ENCODE measurements at places on chromosomes 4 and X.

GRCh38 chr4:8045909-8046308 is 106.2 kb upstream of the AFAP1 start:
- no peak for DNase-seq

DNA sequence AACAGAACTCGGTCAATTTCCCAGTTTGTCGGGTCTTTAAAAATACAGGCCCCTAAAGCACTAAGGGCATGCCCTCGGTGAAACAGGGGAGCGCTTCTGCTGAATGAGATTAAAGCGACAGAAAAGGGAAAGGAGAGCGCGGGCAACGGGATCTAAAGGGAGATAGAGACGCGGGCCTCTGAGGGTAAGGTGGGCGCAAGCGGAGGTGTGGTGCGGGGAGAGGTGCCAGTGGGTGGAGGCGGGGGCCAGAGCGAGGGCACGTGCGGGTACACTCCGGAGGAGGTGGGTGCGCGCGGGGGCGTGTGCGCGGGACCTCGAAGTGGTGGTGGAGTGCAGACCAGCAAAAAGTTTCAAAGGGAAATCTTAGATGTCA is 787 bp upstream of the TET2 start:
- DNase-seq, result peak; percentile 27

DNA sequence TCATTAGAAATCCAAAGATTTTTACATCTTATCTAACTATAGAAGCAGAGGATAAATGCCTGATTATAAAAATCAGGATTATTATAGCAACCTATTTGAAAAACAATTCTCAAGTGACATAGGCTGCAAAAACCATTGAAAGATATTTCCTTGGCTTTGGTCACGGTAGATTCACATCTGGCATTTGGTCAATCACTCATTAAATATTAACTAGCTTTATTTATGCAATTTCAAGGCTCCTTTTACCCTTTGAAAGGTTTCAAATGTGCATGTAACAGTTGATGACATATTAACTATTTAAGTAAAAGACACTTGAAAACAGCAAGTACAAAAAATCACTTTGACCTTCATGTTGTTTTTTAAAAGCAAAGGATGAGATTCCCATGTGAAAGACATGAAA is 98.1 kb downstream of the MMRN1 start:
- DNase-seq, result no peak

DNA sequence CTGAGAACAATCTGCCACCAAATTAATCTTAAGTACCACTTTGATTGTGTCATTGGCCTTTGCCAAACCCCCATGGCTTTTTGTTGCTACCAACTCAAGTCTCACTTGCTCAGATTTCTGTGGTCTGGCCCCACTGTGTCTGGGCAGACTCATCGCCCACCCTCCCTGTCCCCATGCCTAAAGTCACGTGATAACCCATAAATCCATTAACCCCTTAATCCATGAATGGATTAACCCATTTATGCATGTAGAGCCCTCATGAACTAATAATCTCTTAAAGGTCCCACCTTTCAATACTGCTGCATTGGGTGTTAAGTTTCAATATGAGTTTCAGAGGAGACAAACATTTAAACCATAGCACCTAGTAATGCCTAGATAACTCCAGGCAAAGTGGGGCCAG is 78.5 kb upstream of the BLTP1 start:
- DNase-seq, result no peak

DNA sequence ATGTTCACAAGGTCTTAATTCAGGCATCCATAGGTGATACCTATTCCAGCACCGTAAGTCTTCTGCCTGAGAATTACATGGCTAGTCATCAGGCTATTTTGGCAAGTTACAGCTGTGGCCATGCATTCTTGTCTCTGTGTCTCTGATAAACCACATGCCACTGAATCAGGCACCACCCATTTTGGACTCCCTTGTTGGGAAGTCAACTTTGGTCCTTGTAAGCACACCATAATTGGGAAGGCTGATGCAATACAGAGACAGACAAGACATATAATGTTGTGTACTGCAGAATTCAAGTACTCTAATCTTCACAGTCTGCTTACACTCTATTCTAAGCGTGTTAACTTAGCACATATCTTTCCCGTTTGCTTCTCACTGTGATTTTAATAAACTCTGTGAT is 483.7 kb upstream of the FTHL17 start:
- no peak for DNase-seq

GRCh38 chrX:34557733-34558132 is 99.4 kb downstream of the TMEM47 start:
- DNase-seq, result no peak

DNA sequence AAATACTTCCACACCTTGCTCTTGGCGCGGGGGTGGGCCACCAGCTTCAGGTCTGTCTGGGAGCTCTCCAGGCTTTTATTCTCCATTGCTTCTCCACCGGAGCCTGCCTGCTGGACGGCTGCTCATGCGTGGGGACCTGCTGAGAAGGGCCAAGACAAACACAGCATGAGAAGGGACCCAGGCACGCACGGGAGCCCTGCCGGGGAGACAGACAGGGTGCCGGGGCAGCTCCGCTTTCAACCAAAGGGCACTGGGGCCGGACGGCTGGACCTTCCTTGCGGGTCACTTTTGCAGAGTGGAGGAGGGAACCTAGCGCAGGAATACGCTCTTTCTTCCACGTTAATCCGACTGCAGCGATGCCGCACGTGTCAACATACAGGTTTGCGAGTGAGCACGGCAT is 10.1 kb downstream of the DHRSX start:
- DNase-seq, result no peak

GRCh38 chr4:26261405-26261804 is 59.4 kb upstream of the RBPJ start:
- DNase-seq, result no peak

GRCh38 chr4:79467246-79467932 is 59.4 kb upstream of the GK2 start:
- no peak for DNase-seq

- no peak for DNase-seq
These were observed 30.9 kb upstream of the PPA2 start for GRCh38 chr4:105504744-105505143.

DNA sequence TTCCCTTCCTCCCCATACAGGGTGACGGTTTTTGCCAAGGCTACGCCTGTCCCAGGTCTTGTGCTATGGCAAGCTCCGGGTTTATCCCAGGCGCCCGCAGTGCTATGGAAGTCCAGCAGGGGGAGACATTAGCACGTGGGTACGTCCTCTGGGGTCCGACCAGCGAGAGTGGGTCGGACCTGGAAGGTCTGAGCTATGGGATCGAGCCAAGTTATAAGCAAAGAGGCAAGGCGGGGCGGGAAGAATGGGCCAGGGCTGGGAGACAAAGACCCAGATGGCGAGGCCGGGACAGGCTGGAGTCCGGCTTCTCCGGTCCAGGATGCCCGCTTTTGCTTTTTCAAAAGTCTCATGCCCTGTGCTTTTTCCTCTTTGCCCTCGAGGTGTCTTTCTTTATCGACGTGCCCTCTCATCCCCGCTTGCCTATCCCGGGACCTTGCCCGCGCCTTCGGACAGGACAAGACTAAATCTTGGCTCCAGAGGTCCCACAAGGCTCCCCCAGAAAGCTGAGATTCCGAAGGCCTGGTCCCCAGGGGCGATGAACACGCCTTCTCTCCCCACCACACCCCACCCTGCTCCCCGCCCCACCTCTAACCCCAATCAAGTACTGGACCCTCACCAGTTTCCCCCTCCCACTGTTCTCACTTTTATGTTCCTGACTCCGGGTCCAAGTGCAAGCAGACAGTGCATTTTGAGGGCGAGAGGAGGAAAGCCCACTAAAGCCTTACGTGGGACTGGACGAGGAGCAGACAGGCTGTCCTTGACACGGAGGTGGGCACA is 785 bp upstream of the EFNB1 start:
- DNase-seq, result peak; percentile 81

GRCh38 chr4:5780831-5781480 is 70.0 kb downstream of the EVC start:
- DNase-seq, result no peak

DNA sequence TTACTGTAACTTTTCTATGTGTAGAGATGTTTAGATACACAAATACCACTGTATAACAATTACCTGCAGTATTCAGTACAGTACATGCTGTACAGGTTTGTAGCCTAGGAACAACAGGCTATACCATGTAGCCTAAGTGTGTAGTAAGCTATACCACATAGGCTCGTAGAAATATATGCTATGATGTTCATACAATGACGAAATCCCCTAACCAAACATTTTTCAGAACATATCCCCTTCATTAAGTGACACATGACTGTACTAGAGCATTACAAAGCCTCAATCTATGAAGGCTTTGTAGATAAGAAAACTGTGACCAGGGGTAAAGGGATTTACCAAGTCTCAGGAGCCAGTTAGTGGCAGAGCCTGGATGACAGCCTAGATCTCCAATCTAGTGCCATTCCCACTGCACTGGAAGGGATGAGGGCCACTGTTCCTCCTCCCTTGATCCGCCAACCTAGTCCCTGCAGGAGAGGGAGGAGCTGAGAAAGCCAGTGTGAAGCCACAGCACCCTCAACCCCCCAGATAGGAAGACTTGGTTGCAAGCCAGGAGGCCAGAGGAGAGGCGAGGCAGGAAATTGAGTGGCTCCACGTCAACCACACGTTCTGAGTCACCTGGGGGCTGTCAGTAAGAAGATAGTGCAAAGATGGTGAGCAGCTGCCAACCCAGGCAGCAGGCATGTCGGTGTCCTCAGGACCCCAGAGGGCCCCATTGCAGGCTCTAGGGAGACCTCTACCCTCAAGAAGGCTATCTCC is 227.7 kb downstream of the BCOR start:
- DNase-seq, result peak; percentile 45

- DNase-seq, result no peak
These were observed 67.1 kb upstream of the TAPT1 start for GRCh38 chr4:16293210-16293838.

- DNase-seq, result no peak
These were observed 133.1 kb upstream of the VCX start for GRCh38 chrX:7709845-7710244.

GRCh38 chr4:40731792-40732245 is 17.9 kb upstream of the NSUN7 start:
- DNase-seq, result no peak

- no peak for DNase-seq
These were observed 92.0 kb downstream of the TMEM144 start for GRCh38 chr4:158302076-158302866.

GRCh38 chr4:169418846-169419245 is 148.1 kb upstream of the SH3RF1 start:
- DNase-seq, result no peak

GRCh38 chrX:136210806-136211205 is 40.4 kb downstream of the MAP7D3 start:
- DNase-seq, result no peak

- no peak for DNase-seq
These were observed 203.3 kb downstream of the OR13H1 start for GRCh38 chrX:131747173-131747572.

DNA sequence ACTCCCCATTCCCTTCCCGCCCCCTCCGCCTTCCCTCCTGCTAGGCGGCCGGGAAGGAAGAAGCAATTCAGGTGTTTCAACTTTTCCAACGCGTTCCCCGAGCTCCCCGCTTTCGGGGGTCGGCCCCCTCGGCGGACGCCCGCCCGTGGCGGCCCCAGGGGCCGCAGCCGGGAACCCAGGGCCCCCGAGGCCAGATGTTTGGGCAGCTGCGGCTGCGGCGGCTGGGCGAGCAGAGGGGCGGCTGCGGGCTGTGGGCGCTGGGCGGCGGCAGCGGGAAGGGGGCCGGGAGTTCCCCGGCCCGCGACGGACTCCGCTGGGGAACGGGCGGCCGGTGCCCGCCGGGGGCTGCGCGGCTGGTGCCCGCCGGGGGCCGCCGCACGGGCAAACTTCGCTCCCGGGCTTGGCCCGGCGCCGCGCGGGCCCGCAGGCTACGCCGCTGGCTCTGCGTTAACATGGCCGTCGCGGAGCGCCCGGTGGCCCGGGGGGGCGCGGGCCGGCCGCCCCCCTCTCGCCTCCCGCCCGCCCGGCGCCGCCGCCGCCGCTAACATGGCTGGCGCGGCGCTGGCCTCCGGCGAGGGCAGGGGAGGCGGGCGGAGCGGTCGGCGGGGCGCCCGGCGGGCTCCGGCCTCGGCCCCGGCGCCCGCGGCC is 510 bp downstream of the HMGB3 start:
- DNase-seq, result no peak

DNA sequence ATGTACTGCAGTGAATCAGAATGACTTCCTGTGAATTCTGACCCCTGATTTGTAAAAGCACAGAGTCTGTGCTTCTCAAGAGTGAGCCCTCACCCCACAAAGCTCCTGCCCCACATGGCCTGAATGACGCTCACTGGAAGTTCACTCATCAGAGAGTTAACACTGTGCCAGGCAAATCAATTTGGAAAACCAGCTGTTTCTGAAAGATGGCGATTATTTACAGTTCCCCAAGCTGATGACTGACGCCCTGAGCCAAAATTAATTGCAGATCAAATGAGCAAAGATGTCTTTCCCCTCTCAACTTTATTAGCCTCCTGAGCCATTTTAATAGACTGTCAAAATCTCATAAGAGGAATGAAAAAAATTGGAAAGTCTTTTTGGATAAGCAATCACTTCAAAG is 118.0 kb downstream of the SLC2A9 start:
- DNase-seq, result no peak

GRCh38 chrX:1393871-1394615 is 2.1 kb upstream of the SLC25A6 start:
- DNase-seq, result no peak

DNA sequence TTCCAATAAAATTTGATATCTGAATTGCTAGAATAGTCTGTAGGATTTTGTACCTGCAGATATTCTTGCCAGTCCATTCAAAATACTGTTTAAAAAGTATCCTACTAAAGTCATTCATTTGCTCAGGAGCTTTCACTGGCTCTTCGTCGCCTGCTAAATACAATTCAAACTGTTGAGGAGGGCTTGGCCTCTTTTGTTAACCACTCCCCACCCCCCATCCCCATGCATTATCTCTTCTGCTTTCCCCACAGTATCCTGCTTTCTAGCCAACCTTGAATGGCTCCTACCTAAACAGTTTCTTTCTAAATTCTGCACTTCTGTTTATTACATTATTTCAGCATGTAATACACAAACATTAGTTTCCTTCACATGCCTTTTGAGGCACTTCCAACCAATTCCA is 230.8 kb downstream of the CPE start:
- DNase-seq, result no peak

DNA sequence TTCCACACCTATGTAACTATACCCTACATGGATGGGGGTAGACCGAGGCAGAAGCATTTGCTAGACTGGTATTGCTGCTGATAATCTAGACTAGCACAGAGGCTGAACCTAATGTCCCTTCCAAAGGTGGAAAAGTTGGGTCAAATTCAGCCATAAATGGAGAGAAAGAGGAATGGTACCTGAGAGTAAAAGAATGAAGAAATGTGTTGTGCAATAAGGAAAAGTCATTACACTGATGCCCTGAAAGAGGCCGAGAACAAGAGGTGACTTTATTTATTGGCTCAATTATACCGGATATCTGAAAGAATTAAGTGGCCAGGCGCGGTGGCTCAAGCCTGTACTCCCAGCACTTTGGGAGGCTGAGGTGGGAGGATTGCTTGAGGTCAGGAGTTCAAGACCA is 52.1 kb downstream of the ZNF41 start:
- DNase-seq, result no peak

- DNase-seq, result peak; percentile 18
These were observed 10.9 kb downstream of the DCK start for GRCh38 chr4:71004281-71004851.

Measured in stimulated activated CD4-positive, alpha-beta T cell treated with anti-CD3 and anti-CD28 coated beads, Interleukin-2, amount 100 ng/mL, for 48 hours (primary cell).